Cardiac fibroblast (primary cell): ENCODE measurements at places on chromosomes 16 and 17.

DNA sequence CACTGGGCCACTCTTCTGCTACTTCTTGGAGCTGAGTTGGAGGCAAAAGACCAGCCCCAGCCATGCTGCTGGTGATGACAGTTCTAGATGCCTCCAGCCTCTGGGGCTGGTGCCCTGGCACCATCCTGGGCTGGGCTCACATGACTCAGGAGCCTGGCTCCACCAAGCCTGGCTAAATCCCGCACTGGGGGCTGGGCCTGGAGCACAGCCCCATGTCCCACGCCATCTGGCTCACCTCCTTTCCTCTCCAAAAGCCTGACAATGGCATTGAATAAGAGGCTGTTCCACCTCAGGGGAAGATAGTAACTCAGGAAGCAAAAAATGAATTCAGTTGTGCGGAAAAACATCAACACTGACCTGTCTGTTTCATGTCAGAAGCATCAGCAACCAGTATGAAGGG is 45.1 kb upstream of the MTSS2 start:
- DNase-seq, result no peak

- DNase-seq, result no peak
These were observed 60.1 kb upstream of the WSB1 start for GRCh38 chr17:27233776-27234175.

- DNase-seq, result no peak
These were observed 138.6 kb upstream of the WSCD1 start for GRCh38 chr17:5931616-5932015.

- peak; percentile 24 for DNase-seq
These were observed 64.4 kb upstream of the RASL10B start for GRCh38 chr17:35666967-35667532.

DNA sequence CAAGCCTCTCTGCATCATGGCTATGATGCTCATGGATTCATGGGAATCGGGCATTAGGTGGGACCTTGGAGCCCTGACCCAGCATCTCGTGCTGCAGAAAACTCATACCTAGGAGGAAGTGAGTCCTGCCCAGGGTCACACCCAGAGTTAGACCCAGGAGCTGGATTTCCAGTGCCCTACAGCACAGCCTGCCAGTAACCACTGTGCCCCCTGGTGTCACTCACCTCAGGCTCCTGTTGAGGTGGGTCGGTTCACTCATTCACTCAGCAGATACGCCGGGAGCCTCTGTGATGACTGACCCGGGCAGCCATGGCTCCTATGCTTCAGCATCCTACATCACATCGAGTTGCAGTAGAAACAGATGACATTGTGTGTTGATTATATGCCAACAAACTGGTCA is 143.4 kb downstream of the MSI2 start:
- no peak for DNase-seq

- peak; percentile 53 for DNase-seq
These were observed 924 bp downstream of the ZNF598 start for GRCh38 chr16:2008631-2009163.

- DNase-seq, result no peak
These were observed 65.1 kb upstream of the MED9 start for GRCh38 chr17:17411692-17412091.

DNA sequence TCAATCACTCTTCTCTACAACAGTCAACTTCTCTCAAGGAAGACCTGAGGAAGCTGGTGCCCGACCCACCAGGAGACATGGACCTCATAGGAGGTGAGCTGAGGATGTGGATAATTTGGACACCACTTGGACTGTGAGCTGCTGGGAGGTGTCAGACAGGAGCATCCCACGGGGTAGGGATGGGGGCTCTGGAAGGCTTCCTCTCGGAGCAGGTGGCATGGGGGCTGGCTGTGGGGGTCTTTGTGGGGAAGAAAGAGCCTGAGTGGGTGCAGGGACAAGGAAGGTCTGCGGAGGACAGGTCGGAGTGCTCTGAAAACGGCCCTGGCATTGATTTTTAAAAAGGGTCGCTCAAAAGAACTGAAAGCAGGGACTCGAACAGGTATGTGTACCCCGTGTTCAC is 64.0 kb downstream of the TBC1D16 start:
- no peak for DNase-seq

- peak; percentile 52 for DNase-seq
These were observed 14.5 kb downstream of the CCL11 start for GRCh38 chr17:34299956-34300577.

- no peak for DNase-seq
These were observed 393.6 kb downstream of the SOX9 start for GRCh38 chr17:72514321-72514861.

GRCh38 chr17:10907370-10907769 is 69.5 kb upstream of the PIRT start:
- DNase-seq, result no peak

GRCh38 chr17:17763136-17763535 is 73.7 kb downstream of the SREBF1 start:
- DNase-seq, result no peak

DNA sequence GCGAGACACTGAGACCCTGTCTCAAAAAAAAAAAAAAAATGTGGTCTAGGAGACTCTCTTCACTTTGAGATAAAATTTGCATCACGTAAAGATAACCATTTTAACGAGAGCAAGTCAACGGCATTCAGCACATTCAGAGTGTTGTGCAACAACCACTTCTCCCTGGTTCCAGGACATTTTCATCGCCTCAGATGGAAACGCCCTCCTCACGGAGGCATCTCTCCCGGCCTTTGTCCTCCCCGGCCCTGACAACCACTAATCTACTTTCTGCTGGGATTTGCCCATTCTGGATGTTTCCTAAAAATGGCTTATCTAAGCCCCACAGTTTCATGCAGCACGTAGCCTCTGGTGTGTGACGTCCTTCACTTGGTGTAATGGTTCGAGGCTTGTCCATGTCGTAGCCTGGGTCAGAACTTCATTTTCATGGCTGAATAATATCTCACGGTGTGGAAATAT is 6.4 kb upstream of the NPRL3 start:
- DNase-seq, result no peak

DNA sequence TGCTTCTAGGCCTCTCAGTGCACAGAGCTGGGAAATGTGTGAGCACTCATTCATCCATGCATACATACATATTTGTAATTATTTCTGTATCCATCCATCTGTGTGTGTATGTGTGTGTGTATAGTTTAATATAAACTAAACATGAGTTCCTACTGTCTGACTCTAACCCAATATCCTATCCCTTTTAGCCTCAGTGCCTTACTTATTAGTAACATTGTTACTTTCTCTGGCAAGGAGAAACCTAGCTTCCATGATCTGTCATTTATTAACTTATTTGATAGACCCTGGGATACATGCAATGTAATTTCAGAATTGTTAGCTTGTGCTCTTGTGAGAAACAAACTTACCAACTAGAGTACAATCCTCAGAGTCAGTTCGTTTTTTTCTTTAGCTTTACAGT is 59.0 kb upstream of the WSCD1 start:
- no peak for DNase-seq

GRCh38 chr16:73255031-73255430 is 207.1 kb upstream of the ZFHX3 start:
- no peak for DNase-seq

DNA sequence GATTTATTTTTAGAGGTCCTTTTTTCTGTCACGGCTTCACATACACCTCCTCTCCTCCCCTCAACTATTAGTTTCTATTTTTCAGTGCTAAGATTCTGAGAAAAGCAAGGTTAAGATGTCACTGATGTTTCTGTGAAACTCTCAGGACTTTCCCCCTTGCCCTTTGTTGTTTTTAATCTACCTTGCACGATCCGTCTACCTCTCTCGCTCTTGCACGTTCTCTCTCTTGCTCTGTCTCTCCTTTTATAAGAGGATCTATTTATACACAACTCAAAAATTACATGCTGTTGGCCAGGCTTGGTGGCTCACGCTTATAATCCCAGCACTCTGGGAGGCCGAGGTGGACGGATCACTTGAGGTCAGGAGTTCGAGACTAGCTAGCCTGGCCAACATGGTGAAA is 43.6 kb downstream of the RPA1 start:
- no peak for DNase-seq

DNA sequence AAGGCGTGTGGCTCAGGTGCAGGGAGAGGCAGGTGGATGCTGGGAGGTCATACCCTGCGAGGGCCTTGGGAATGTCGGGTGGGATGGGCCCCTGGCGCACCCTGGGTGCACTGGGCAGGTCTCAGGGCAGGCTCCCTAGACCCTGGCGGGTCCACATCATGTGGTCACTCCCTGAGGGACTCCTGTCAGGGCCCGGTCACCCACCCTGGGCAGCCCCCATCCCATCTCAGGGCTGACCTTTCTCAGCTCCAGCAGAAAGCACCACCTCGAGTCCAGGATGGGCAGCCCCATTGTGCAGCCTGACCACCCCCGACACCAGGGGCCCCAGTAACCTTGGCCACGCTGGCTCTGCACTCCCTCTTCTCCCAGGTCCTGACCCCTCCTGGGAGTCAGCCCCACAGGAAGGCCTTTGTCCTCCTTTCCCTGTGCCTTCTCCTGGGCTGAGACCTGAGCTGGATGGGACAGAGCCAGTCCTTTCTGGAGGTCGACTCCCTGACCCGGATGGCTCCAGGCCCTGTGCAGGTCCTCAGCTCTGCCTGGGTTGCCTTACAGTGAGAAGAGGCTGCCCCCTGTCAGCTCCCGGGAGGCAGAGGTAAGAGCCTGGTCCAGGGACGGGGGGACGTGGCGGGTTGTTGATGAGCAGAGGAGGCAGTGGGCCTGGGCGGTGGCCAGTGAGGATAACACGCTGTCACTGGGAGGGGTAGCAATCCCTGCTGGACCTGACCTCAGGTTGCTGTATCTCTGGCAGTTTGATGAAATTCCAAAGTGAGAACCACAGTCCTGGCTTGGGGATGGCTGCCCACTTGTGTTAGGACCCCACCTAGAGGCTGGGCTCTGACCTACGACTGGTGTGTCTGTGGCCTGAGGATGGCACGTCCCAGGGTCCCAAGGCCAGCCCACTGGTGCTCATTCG is 77.9 kb downstream of the GOSR1 start:
- DNase-seq, result peak; percentile 46

DNA sequence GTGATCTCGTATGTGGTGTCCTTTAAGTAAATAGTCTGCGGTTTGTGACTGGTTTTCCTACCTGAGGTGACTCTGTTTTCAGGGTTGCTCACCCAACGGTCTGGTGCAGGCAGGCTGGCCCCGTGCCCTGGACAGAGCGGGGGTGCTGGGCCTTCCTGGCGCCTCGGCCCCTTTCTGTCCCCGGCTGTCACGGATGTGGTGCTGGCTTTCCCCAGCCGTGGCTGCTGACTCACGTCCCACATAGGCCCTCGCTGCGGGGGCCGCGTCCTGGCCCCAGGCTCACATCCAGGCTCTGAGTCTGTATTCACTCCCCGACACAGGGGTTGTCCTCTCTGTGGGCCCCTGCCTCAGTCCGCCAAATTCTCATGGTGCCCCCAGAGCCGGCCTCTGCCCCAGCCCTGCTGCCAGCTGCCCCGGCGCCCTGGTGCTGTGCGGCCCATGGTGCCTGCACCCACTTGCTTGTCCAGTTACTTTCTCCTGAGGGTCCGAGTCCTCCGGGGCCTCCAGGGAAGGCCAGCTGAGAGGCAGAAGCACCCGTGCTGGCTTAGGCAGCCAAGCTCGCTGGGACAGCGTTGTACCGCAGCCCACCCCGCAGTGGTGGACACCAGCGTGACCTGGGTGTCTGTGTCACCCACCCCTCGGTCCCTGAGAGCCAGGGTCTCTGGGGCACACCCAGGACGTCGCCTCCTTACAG is 5.9 kb downstream of the CHMP6 start:
- no peak for DNase-seq

- DNase-seq, result no peak
These were observed 15.7 kb upstream of the WFDC1 start for GRCh38 chr16:84278968-84279367.

GRCh38 chr17:81492202-81492601 is 20.4 kb downstream of the ACTG1 start:
- DNase-seq, result no peak

- DNase-seq, result no peak
These were observed 806 bp downstream of the PERCC1 start for GRCh38 chr16:1431497-1432270.

- DNase-seq, result no peak
These were observed 98.5 kb upstream of the RPRML start for GRCh38 chr17:47077576-47077975.
